Thoracic aorta (tissue), 2 donors: ENCODE measurements at places on chromosomes 11 and 22.
A peak's percentile ranks its signal among the peaks of the same experiment; 100 is the strongest.

- H3K27me3 ChIP-seq = no peaks in the 10 kb centered on the region
- no peak overlapping the region for H3K4me3 ChIP-seq
- H3K36me3 ChIP-seq = no peaks in the 10 kb centered on the region
Measured at GRCh38 chr11:99240192-99241030, 219.7 kb downstream of the CNTN5 start.

GRCh38 chr11:35566181-35566580 lies 40.8 kb upstream of the PAMR1 start:
- peaks cover 8% of the 10 kb centered on the region for H3K4me1 ChIP-seq
- DNase-seq = no peak
- H3K27me3 ChIP-seq = no peaks in the 10 kb centered on the region
- H3K36me3 ChIP-seq = no peaks in the 10 kb centered on the region
- no peak overlapping the region for H3K27ac ChIP-seq

DNA sequence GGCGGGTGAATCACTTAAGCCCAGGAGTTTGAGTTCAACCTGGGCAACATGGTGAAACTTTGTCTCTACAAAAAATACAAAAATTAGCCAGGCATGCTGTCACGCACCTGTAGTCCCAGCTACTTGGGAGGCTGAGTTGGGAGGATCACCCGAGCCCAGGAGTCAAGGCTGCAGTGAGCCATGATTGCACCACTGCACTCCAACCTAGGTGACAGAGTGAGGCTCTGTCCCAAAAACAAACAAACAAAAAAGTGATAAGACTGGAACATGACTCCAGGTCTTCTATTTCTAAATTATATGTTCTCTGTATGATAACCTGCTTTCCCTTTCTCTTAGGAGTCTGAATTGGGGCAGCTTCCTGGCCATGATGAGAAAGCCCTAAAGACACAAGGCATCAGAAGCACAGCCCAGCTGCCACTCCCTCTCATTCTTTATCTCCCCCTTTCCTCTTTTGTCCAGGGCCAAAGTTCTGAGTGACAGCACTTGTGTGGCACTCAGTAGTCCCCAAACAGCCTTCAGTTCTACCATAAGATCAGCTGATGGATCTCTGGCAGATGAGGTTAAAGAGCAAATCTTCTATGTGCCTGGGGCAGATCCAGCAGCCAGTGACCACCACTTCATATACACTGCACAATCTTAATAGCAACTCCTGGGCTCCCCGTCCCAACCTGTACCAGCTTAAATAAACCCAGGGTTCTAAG lies 136.0 kb downstream of the C11orf58 start:
- H3K27ac ChIP-seq = no peak overlapping the region
- no peaks in the 10 kb centered on the region for H3K36me3 ChIP-seq
- DNase-seq = no peak
- no peaks in the 10 kb centered on the region for H3K27me3 ChIP-seq

DNA sequence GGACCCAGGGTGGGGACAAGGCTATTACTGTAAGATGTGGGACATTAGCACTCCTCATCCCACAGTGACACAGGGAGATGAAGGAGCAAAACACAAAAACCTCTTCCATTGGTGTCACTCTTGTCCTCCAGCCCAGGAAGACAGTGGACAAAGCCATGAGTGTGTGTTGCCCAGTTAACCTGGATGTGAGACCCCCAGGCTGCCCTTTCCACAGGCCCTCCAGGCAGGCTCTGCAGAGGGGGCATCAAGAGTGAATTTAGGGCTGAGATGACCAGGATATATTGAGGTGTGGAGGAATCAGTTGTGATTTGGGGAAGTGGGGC lies 111.3 kb downstream of the GGTLC2 start:
- no peaks in the 10 kb centered on the region for H3K27me3 ChIP-seq
- no peaks in the 10 kb centered on the region for H3K4me1 ChIP-seq
- no peaks in the 10 kb centered on the region for H3K36me3 ChIP-seq
- no peak overlapping the region for H3K4me3 ChIP-seq
- DNase-seq = no peak
- no peak overlapping the region for H3K27ac ChIP-seq

DNA sequence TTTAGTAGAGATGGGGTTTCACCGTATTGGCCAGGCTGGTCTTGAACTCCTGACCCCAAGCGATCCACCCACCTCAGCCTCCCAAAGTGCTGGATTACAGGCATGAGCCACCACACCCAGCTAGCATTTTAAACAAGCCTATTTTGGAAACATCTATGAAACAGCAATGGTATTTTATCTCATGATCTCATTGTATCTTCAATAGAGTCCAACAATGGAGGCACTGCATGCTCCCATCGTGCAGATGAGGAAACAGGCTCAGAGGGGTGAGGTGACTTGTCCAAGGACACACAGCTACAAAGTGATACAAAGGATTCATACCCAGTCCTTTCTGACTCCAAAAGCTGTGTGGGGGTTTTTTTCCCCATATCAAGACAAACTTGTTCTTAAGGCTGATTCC lies 39.0 kb upstream of the RTL6 start:
- H3K36me3 ChIP-seq = no peaks in the 10 kb centered on the region
- H3K27ac ChIP-seq = no peak overlapping the region
- no peak overlapping the region for H3K4me3 ChIP-seq

- H3K36me3 ChIP-seq = no peaks in the 10 kb centered on the region
- H3K4me1 ChIP-seq = peaks cover 31% of the 10 kb centered on the region
- no peaks in the 10 kb centered on the region for H3K27me3 ChIP-seq
- H3K27ac ChIP-seq = no peak overlapping the region
- DNase-seq = no peak
- H3K4me3 ChIP-seq = no peak overlapping the region
Measured at GRCh38 chr22:37663521-37664140, 5.1 kb downstream of the PDXP start.

DNA sequence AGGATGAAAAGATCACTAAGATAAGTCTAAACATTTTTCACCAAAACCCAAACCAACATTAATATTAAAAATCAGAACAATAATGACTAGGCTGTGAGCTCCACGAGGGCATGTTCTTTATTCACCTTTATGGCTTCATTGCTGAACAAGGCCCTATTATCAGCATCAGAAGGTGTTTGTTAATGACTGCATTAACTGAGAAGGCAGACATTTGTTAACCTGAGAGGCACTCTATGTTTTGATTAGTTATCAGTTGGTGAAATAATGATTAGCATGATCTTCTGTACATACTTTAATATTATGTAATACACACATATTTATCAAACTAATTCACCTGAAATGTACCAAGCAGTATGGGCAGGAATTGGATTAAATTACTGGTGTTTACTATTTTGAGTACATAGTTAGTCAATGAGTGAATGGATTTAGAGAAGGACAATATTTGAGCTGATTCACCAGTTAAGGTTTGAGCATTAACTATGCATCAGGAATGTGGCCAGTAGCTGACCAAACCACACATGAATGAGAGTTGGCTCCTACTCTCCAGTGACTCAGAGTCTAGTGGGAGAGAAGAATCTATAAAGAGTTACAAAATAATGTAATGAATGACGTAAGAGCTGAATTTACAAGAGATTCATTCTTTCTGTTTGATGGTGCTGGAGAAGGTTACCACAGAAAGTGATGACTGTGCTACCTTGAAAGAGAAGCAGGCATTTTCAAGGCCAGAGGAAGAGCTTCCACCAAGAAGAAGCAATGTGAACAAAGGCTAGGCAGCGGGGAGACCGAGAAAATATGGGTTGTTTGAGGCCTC lies 6.7 kb downstream of the IL18 start:
- peak; percentile 31 for DNase-seq
- H3K36me3 ChIP-seq = no peaks in the 10 kb centered on the region
- peaks cover 5% of the 10 kb centered on the region for H3K4me1 ChIP-seq
- H3K4me3 ChIP-seq = no peak overlapping the region

GRCh38 chr11:132045107-132045506 lies 674.7 kb downstream of the NTM start:
- H3K4me3 ChIP-seq = no peak overlapping the region
- DNase-seq = no peak
- no peaks in the 10 kb centered on the region for H3K27me3 ChIP-seq
- no peak overlapping the region for H3K27ac ChIP-seq
- no peaks in the 10 kb centered on the region for H3K4me1 ChIP-seq
- no peaks in the 10 kb centered on the region for H3K36me3 ChIP-seq

GRCh38 chr22:46867106-46867505 lies 104.7 kb downstream of the TBC1D22A start:
- H3K36me3 ChIP-seq = no peaks in the 10 kb centered on the region
- DNase-seq = no peak
- H3K27ac ChIP-seq = no peak overlapping the region
- H3K4me3 ChIP-seq = no peak overlapping the region
- no peaks in the 10 kb centered on the region for H3K4me1 ChIP-seq

- H3K27me3 ChIP-seq = no peaks in the 10 kb centered on the region
- no peaks in the 10 kb centered on the region for H3K4me1 ChIP-seq
- no peak overlapping the region for H3K27ac ChIP-seq
- DNase-seq = no peak
Measured at GRCh38 chr11:21254055-21254454, 584.7 kb downstream of the NELL1 start.

DNA sequence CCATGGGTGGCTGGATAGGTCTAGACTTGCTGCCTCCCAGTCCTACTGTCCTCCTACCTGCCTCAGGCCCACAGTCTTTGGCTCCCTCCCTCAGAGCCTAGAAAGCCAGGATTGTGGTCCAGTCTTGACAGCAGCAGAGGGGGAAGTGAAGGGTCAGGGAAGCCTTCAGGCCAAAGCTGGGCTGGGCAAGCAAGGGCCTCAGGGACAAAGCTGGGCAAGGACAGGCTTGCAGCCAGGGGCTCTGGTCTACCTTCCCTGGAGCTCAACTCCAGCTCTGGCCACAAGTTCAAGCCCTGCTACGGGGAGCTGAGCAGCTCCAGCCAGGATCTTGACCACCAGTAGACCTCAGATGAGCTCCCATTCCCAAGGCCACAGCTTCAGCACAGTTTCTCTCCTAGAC lies 14.9 kb downstream of the LMO1 start:
- no peak for DNase-seq
- no peak overlapping the region for H3K27ac ChIP-seq
- H3K27me3 ChIP-seq = no peaks in the 10 kb centered on the region
- H3K36me3 ChIP-seq = no peaks in the 10 kb centered on the region

DNA sequence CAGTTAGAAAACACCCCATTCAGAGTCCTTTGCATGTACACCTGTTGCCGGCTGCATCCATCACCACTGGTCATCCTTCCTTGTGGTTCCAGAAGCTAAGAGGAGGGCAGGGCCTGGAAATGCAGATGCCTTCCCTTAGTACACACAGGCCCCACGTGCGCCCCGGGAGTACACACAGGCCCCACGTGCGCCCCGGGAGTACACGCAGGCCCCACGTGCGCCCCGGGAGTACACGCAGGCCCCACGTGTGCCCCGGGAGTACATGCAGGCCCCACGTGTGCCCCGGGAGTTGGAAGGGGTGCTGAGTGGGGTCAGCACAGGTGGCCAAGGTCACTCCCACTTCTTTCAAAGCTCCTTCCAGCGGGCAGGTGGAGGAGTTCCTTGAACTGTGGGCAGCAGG lies 1141.9 kb downstream of the BRD1 start:
- no peaks in the 10 kb centered on the region for H3K36me3 ChIP-seq
- no peaks in the 10 kb centered on the region for H3K27me3 ChIP-seq
- no peak overlapping the region for H3K4me3 ChIP-seq
- no peaks in the 10 kb centered on the region for H3K4me1 ChIP-seq
- DNase-seq = no peak
- H3K27ac ChIP-seq = no peak overlapping the region

DNA sequence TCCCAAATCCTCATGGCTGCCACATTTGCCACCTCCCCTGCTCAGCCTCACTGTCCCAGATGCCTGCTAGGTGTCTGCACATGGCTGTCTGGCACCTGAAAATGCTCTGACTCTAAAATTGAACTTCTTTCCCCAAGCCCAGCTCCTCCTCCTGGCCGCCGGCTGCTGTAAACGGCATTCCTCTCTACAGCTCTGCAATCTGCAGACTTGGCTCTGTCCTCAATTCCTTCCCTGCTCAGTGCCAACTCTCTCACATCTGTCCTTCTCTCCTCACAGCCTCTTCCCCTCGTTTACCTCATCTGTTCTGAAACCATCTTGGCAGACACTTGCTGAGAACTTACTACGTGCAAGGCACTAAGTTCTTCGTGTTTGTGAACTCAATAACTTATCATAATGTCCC lies 169.4 kb upstream of the SYT13 start:
- no peaks in the 10 kb centered on the region for H3K36me3 ChIP-seq
- no peaks in the 10 kb centered on the region for H3K4me1 ChIP-seq
- no peak overlapping the region for H3K4me3 ChIP-seq
- DNase-seq = no peak
- no peak overlapping the region for H3K27ac ChIP-seq
- no peaks in the 10 kb centered on the region for H3K27me3 ChIP-seq

- H3K27me3 ChIP-seq = no peaks in the 10 kb centered on the region
- no peak overlapping the region for H3K27ac ChIP-seq
- no peak for DNase-seq
- H3K36me3 ChIP-seq = no peaks in the 10 kb centered on the region
- no peak overlapping the region for H3K4me3 ChIP-seq
- no peaks in the 10 kb centered on the region for H3K4me1 ChIP-seq
Measured at GRCh38 chr22:33038836-33039235, 19.3 kb downstream of the SYN3 start.

GRCh38 chr11:59225017-59225416 lies 12.3 kb upstream of the MPEG1 start:
- H3K36me3 ChIP-seq = no peaks in the 10 kb centered on the region
- H3K4me1 ChIP-seq = peaks cover 9% of the 10 kb centered on the region
- no peak overlapping the region for H3K27ac ChIP-seq

- no peaks in the 10 kb centered on the region for H3K36me3 ChIP-seq
- no peak for DNase-seq
- H3K27ac ChIP-seq = no peak overlapping the region
Measured at GRCh38 chr11:35845860-35846259, 98.0 kb upstream of the LDLRAD3 start.

DNA sequence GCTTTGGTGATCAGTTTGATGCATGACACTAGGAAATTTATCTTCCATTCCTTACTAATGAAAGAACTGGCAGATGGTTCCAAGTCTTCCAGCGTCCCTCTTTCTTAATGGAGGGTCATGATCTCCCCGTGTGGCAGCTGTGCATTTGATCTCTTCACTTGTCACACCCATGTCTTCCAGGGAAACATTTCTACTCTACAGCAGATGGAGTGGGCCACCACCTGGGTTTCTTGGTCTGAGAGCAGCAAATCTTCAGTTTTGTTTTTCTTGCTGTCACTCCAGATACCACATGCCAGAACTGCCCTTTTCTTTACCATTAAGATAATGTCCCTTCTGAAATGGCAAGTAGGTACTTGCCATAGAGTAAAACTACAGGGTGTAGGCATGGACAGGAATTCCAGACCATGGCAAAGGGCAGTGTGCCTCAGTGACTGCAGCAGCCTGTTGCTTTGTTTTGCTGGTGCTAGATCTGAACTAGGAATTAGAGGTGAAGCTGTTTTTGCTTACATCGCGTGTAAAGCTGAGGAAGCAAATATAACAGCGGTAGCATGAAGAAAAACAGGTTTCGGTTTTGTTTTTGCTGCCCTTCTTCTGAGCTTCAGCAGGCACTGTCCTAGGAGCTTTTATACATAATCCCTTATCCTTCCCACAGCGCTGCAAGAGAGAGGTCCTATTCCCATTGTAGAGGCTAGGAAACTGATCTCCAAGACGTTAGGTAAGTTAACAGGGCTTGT lies 20.7 kb upstream of the C11orf96 start:
- peaks cover 72% of the 10 kb centered on the region for H3K4me1 ChIP-seq
- H3K27ac ChIP-seq = peak overlapping the region; percentile 94
- no peak for DNase-seq
